ENCODE measurements at places on chromosomes 1 and 21. TPM values are rescaled to one million over a fixed set of nuclear protein-coding genes. Genes with fewer than 3 reads are reported as not detected.

Gene CFAP107
- polyA plus RNA-seq, result 0.64 TPM

Gene MX2
- 1.2 TPM for polyA plus RNA-seq

Gene CRP
- not detected for polyA plus RNA-seq

Gene SMYD3
- 25.0 TPM for polyA plus RNA-seq

Gene COL6A1
- polyA plus RNA-seq, result 208 TPM

Gene CFHR1
- polyA plus RNA-seq, result 0.27 TPM

Gene KCNA3
- polyA plus RNA-seq, result 0.13 TPM

Gene RGS18
- polyA plus RNA-seq, result 2.2 TPM

Gene S100A6
- 198 TPM for polyA plus RNA-seq

Gene TINAGL1
- 34.9 TPM for polyA plus RNA-seq

Gene DENND2C
- polyA plus RNA-seq, result 3.5 TPM

Gene ATP8B2
- 25.1 TPM for polyA plus RNA-seq

Gene PRR9
- not detected for polyA plus RNA-seq

Gene KRTAP6-1
- polyA plus RNA-seq, result not detected

Gene C1orf141
- polyA plus RNA-seq, result 0.34 TPM

Gene NUAK2
- polyA plus RNA-seq, result 14.9 TPM

Gene POU2F1
- 16.2 TPM for polyA plus RNA-seq

Gene ST6GALNAC5
- 3.2 TPM for polyA plus RNA-seq

Gene CLCNKB
- 59.9 TPM for polyA plus RNA-seq

Gene EPHB2
- polyA plus RNA-seq, result 11.9 TPM

Gene LCE1F
- not detected for polyA plus RNA-seq

Gene CA6
- polyA plus RNA-seq, result 0.17 TPM

Gene ACTL8
- polyA plus RNA-seq, result 0.06 TPM

Gene SELP
- 2.8 TPM for polyA plus RNA-seq

Gene DIRAS3
- polyA plus RNA-seq, result 1.6 TPM

Gene ZFP69B
- 4.9 TPM for polyA plus RNA-seq

Gene SLC9C2
- polyA plus RNA-seq, result 1.3 TPM

Gene MATN1
- polyA plus RNA-seq, result 0.57 TPM

Gene FUCA1
- polyA plus RNA-seq, result 37.3 TPM

Gene HSPA6
- 0.33 TPM for polyA plus RNA-seq

Gene EIF2D
- 93.1 TPM for polyA plus RNA-seq

Gene ARHGAP30
- 2.1 TPM for polyA plus RNA-seq

Gene TMEM82
- polyA plus RNA-seq, result 4.1 TPM

Gene RAB3B
- 5.0 TPM for polyA plus RNA-seq

Gene RNU1-4
- polyA plus RNA-seq, result 1.5 TPM

Gene CRNN
- not detected for polyA plus RNA-seq

Gene RNF186
- polyA plus RNA-seq, result not detected

Gene GUCA2A
- polyA plus RNA-seq, result not detected

Gene PSMB2
- 85.3 TPM for polyA plus RNA-seq

Gene SLC5A9
- polyA plus RNA-seq, result 18.2 TPM

Gene ITSN1
- polyA plus RNA-seq, result 47.9 TPM

Gene SAMSN1
- 2.4 TPM for polyA plus RNA-seq
